ENCODE measurements at places on chromosomes 13 and 19.

DNA sequence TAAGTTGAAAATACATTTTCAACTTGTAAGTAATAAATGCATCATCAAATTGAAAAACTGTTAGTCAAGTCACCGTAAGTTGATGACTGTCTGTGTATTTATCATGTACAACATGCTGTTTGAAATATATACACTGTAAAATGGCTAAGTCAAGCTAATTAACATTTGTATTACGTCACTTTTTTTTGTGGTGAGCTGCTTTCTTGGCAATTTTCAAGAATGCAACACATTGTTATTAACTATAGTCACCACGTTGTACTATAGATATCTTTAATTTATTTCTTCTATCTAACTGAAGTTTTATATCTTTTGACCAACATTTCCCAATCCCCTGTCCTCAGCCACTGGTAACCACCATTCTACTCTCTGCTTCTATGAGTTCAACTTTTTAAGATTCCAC, 57.0 kb downstream of the RBM26 start:
- DNase-seq: no peak

GRCh38 chr13:99418843-99419140, 82.5 kb upstream of the TM9SF2 start:
- no peak for DNase-seq

GRCh38 chr13:85728811-85729210, 70.4 kb downstream of the SLITRK6 start:
- no peak for DNase-seq

DNA sequence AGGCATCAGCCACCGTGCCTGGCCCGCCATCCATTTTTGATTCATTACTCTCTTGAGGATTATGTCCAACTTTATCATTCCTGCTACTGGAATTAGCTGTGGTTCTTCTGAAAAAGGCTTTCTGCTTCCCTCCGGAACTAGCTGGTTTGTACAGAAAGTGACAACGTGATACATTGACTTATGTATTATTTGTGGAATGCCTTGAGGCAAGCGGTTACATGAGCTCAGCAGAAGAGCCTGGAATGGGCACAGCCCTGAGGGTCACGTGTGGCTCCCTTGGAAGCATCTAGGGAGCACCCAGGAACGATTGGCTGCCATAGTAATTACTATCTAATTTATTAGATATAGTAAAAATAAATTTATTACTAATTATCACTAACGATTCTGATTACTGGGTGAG, 14.4 kb upstream of the RETN start:
- no peak for DNase-seq

DNA sequence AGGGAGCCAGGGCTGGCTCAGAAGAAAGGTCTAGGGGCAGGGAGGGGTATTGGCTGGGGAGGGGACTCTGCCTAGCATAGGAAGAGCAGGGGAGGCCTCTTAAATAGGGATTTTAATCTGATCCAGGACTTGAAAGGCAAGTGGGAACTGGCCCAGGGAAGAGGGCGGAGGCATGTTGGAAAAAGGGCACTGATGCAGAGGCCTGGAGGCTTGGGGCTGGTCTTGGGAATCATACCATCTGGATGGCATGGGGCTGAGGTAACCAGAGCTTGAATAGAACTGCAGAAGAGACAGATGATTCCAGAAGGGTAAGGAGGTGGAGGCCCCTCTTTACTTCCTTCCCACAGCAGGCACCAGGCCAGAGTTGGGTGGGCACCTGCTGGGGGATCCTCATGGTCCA, 29.1 kb downstream of the CERS4 start:
- DNase-seq: no peak

DNA sequence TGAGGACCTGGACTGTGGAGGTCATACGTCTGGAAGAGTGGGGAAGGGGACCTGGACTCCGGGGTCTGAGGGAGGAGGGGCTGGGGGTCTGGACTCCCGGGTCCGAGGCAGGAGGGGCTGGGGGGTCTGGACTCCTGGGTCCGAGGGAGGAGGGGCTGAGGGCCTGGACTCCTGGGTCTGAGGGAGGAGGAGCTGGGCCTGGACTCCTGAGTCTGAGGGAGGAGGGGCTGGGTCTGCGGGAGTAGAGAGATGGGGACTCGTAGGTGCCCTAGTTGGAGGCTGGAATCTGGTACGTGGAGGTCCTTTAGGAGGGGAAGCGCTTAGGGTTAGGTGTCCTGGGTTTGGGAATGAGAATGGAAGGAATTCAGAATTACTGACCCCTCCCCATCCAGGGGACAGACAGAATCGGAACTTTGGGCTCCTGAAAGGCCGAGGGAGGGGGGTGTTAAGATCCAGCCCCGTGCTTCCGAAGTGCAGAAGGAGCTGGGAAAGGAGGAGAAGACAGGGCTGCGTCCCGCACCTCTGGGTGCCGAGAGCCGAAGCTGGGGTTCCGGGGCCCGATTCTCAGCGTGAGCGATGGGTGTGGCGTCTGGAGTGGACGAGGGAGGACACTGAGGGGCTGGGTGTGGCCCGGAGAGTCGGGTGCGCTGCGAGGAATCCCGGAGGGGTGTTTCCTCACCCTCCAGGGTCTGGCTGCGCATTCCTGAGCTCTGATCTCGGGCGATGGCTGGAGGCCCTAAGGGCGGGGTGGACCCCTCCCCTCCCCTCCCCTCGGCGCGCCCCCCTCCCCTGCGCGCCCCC, 608 bp downstream of the MYADM start:
- no peak for DNase-seq

DNA sequence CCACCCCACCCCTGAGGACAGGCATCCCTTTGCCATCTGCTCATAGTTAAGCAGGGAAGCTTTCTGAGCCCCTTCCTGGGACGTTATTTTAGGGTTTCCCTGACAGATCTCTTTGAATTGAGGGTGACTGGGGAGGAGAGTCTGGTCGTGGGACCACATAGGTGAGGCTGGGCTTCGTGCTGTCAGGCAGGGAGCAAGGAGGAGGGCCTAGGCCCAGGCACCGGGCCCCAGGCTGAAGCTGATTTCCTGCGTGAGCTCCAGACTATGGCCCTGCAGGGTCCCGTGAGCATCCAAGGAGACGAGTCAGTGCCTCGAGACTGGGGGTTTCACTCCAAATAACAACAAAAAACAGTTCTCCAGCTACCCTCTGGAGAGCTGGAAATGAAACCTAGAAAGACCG, 60.4 kb downstream of the MYO9B start:
- no peak for DNase-seq

GRCh38 chr13:21673539-21673788, 2.6 kb downstream of the FGF9 start:
- DNase-seq: no peak

GRCh38 chr13:30963791-30964190, 31.3 kb downstream of the TEX26 start:
- no peak for DNase-seq

- DNase-seq: no peak
Observed at GRCh38 chr19:47595944-47596343, 13.0 kb upstream of the BICRA start.

- DNase-seq: no peak
Observed at GRCh38 chr19:39531834-39532232, 819 bp downstream of the EID2B start.

GRCh38 chr13:31385540-31385939, 185.8 kb downstream of the B3GLCT start:
- DNase-seq: no peak

Data from activated CD4-positive, CD25-positive, alpha-beta regulatory T cell (primary cell).